Smooth muscle cell of the brain vasculature (primary cell): ENCODE measurements at places on chromosomes 12 and 14.

DNA sequence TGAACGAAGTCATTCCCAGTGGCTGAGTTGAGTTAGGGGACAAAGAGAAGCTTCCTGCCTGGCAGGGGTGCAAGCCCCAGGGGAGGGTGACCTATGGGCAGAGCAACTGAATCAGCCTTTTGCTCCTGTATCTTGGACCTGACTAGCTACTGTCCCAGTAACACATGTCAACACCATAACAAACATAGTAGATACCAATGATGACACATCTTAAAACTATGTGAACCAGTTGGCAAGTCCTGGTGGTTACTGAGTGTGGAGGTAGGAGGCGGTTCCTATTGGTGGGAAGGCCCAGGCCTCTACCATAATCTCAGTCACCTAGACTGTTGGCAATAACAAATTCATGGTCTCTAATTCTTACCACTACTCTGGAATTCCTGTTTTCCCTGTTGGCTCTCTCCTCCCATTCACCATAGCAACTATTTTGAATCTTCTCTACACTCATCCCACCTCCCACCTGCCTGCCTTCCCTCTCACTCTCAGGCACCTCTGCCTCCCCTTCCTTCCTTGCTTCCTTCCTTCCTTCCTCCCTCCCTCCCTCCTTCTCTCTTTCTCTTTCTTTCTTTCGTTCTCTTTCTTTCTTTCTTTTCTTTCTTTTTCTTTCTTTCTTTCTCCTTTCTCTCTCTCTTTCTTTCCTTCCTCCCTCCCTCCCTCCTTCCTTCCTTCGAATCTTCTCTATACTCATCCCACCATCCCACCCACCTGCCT is 8.1 kb upstream of the P2RX7 start:
- no peak for DNase-seq

DNA sequence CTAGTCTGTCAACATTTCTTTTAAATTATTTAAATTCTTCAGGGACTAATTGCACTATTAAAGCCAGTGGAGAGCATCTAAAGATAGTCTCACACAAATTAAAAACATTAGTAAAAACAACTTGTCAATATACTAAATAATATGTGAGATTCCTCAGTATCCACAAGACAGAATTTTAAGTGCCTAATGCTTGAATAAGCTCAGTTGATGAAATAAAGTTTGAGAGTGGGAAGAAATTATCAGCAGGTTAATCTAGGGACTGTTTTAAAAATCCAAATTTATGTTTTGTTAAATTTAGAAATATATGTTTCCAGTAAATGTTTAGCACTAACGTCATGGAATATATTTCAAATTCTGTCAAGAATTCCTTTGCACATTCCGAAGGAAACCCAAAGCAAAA is 105.2 kb downstream of the SLC41A2 start:
- DNase-seq, result no peak

DNA sequence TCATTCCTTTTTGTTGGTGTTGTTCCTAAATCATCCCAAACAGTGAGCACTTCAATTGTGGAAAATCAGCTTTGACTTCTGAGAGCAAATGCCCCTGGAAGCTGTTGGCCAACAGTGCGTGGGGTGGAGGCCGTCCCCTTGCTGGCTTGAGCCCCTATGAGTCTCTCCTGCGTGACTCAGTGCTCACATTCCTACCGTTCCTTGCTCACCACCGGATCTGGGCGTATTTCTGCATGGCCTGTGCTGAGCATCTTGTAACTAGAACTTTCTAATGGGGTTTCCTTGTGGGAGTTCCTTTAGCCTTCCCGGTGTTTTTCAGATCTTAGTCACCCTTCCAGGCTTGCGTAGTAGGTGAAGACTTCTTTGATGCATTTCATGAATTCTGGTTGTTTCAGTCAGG is 14.7 kb downstream of the SERPINA1 start:
- peak; percentile 29 for DNase-seq

DNA sequence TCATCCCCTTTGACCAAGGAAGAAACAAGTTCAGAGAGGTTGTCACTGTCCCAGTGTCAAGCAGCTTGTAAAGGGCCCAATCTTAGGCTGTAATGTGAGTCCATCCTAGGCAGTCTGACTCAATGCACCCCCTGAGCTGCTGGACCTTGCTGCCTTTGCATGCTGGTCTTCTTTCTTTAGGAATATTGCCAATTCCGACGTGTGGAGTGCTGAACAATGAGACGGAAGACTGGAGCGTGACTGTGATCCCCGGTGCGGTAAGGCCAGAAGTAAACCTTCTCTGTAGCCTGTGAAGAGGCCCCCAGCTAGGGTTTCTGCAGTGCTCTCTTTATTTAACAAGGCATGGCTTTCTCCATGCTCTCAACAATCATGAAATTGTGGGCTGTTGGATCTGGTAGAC is 963 bp downstream of the TCTN2 start:
- no peak for DNase-seq

DNA sequence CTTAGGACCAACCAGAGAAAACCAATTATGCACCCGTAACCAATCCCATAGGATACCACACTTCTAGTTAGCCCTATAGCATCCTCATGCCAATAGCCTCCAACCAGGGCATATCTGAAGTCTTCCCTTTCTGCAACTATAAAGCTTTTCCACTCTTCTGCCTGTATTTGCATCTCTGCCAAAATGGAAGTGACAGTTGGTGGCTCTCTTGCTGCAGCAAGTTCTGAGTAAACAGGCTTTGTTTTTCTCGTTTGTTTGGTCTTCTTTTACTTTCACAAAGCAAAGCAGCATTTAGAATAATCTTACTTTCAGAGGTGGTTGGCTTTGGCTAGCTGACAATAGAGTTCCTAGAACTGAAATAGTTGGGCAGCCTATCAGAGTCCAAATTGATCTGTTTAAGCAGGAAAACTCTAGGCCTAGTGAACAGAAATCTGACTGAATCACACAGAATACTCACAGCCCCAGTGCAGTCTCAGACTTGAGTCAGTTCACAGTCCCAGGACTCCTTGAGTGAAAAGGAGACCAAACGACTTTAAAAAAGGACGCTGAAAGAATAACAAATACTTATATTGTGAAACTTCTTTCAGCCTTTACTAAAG is 1029.7 kb upstream of the LRFN5 start:
- DNase-seq, result no peak
